Thoracic aorta (tissue), 2 donors: ENCODE measurements at places on chromosomes 4 and X.

GRCh38 chrX:98480606-98481005 lies 1596.9 kb downstream of the RPA4 start:
- DNase-seq: no peak

DNA sequence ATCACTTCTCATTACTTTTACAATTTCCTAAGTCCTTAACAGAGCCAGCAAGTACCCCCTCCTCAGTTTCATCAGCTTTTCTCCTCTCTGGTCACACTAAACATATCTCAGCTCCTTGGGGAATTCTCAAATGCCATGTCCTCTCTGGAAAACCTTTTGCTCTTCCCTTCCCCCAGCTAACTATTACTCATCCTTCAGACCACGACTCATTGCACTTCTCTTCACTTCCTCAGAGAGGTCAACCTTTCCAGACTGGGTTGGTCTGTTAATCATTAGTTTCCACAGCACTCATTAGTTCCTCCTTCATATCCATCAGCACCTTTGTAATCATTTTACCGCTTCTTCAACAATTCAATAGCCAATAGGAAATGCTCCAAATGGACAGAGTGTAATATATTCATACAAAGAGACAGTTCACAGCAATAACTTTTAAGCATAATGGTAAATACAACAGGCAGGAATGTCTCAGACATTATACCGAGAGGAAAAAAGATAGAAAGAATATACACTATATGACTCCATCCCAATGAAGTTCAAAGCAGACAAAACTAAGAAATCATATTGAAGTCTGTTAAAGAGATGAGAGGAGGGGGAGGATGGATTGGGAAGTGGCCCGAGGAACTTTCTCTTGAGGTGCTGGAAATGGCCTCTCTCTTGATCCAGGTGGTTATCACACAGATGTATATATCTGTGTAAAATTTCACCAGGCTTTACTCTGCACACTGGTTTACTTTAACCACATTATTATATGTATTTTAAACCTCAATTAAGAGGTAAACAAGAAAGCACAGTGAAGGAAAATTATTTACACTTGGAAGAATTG lies 39.6 kb downstream of the DDX60L start:
- DNase-seq: no peak

- no peak for DNase-seq
These were observed 172.9 kb downstream of the PTTG2 start for GRCh38 chr4:38132843-38133662.

DNA sequence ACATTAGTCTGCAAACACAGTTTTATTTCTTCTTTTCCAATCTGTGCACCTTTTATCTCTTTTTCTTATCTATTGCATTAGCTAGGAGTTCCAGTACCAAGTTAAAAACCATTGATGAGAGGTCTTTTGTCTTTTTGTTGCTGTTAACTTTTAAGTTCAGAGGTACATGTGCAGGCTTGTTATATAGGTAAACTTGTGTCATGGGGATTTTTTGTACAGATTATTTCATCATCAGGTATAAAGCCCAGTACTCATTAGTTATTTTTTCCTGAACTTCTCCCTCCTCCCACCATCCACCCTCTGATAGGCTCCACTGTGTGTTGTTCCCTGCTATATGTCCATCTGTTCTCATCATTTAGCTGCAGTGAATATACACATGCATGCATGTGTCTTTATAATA lies 349.9 kb downstream of the PDHA2 start:
- DNase-seq: no peak

GRCh38 chr4:6663596-6664393 lies 23.3 kb downstream of the MRFAP1 start:
- DNase-seq: no peak

DNA sequence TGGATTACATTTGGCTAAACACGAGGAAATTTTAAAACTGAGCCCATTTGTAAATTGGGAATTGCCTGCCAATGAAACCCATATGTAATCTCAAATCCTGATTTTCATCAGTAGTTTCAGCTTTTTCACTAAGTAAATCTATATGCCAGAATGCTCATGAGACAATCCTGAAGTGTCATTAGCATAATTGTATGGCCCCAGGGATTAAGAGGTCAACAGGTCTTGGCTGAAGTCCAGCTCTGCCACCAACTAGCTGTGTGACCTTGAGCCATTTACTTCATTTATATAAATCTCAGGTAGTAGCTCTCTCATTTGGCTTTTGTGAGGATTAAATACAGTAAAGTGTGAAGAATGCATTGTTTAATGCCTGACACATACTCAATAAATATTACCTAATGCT lies 320.5 kb upstream of the EMCN start:
- DNase-seq: no peak

DNA sequence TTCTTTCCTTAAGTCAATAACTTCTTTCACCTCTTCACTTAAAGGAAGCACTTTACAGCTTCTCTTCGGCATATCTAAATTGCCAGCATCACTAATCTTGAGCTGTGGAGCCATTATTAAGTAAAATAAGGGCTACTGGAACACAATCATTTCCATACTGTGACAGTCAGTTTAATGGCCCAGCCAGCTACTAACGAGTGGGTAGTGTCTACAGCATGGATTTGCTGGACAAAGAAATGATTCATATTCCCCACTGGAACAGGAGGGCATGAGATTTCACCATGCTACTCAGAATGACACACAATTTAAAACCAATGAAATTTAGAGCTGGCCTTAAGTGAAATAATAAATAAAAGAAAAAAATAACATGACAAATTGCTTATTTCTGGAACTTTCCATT lies 72.1 kb downstream of the DDIT4L start:
- no peak for DNase-seq

DNA sequence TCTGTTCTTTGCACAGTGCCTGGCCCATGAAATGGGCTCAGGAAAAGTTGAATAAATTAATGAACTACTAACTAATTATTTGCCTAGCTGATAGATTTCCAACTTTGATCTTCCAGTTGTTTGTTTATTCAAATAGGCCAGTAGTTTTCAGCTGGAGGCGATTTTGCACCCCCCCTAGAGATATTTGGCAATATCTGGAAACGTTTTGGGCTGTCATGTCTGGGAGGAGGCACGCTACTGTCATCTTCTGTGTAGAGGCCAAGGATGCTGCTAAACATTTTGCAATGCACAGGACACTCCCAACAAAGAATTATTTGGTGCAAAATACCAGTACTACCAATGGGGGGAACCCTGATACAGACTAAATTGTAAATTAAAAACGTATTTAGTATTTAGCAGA lies 81.9 kb downstream of the VCX2 start:
- no peak for DNase-seq

DNA sequence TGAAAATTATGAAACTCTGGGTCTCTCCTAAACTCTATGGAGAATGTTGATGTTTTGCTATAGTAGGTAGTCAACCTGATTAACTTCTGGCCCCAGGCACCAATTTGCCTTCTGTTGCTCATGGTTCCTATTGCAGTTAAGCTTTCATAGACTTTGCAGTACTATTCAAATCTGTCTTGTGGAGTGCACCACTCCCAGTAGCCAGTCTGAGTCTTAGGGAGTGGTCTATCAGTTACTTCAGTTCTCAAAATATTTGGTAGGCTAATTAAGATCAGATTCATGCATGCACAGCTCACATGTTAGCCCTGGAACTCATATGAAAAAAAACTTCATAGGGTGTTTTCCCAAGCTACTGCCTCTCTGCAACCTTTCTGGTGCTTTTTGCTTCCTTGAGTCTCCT lies 53.3 kb downstream of the BMP15 start:
- DNase-seq: no peak

GRCh38 chr4:179398414-179398813 lies 1956.2 kb upstream of the AGA start:
- no peak for DNase-seq

- no peak for DNase-seq
These were observed 270.7 kb downstream of the FBXW7 start for GRCh38 chr4:152265149-152265621.

GRCh38 chr4:82223715-82224114 lies 150.1 kb downstream of the HNRNPD start:
- no peak for DNase-seq

DNA sequence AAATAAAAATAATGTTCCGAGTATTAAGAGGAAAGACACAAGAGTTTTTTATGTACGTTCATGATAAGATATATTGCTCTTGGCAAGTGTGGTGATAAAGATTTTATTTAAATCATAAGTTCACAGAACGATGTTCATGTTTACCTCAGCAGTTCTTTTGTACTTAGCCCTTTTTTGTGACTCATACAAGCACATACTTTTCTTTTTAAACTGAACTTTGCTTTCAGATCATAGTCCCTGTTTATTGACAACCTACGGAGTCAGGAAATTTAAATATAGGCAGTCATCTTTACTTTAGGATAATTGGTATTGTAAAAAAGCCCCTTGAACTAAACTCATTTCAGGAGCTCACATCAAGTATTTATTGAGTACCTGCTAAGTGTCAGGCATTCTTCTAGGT lies 1.3 kb upstream of the CTSO start:
- no peak for DNase-seq

DNA sequence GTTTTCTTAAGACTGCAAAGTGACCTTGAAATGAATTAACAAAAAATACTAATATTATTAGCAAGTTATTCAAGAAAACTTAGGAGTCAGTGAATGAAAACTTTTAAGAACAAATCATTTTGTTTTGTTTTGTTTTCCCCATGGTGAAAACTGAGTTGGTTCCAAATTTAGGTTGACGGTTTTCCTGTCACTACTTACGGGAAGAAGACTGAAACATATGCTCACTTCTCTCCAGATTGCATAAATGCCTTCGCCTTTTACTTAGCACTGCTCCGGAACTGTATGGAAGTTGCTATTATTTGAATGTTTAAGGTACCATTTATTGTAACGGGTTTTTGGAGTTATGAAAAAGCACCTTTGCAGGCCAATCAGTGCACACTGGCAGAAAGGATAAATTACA lies 42.8 kb downstream of the DOCK11 start:
- DNase-seq: no peak

DNA sequence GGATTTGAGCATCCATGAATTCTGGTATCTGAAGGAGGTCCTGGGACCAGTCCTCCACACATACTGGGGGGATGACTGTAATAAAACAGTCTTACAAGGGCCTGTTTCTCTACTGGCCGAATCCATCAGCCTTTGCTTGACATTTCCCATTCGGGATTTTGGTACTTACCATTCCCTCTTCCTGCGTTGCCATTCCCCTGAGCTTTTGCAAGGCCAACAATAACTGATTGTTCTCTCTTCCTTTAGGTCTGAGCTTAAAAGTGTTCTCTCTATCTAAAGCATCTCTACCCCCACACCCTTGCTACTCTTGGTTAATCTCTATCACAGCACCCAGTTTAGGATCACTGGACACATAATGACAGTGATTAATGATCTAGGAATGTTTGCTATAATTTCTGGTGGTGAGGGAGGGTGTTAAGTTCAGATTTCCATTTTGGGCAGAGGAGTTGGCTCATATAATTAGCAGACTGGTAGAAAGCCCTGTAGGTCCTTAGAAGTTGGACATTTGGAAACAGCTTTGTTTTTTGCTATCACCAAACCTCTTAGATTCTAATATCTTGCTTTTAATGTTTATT lies 29.4 kb downstream of the TMA16 start:
- no peak for DNase-seq

DNA sequence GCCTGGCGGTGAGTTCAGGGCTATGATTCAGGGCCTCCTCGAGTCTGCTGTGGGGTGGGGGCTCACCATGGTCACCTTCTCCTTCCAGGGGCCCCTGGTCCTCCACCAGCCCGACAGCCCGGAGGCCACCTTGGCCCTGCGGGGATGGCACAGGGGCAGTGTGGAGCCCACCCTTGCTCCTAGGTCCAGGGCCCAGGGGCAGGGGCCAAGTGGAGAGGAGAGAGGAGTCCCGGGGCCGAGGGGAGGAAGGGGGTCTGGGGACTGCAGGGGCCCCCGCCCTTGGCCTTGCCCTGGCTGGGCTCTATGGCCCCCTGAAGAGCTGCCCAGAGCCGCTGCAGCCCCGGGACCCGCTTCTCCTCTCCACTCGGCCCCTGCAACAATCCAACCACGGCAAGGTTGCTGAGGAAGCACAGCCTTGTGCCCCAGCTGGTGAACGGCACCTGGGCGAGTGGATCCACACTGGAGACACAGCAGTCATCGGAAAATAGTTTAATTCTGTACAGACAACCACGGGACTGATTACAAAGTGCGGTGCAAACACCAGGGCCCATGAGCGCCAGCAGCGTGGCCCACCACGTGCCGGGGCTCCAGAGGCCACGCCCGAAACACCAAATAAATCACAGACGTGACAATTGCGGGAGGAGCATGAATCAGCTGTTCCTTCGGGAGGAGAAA lies 23.0 kb upstream of the CPLX1 start:
- DNase-seq: no peak

GRCh38 chr4:109301651-109302360 lies 652 bp downstream of the COL25A1 start:
- DNase-seq: no peak

DNA sequence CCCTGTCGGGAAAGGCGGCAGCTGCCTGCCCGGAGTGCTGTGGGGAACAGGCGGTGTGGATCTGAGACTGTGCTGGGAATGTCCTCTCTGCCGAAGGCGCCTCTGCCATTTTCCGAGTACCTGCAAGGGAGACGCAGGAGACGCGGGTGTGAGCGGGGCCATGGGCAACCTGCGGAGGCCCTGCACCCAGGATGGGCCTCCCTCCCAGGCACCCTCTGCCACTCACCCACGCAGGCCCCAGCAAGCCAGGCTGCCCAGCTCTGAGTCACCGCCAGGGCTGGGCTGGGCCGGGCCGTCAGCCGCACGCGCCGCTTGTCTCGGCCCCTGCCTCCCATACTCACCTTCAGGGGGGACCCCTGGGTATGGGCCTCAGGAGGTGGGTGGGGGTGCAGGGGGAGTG lies 3.5 kb upstream of the FGFR3 start:
- DNase-seq: no peak

DNA sequence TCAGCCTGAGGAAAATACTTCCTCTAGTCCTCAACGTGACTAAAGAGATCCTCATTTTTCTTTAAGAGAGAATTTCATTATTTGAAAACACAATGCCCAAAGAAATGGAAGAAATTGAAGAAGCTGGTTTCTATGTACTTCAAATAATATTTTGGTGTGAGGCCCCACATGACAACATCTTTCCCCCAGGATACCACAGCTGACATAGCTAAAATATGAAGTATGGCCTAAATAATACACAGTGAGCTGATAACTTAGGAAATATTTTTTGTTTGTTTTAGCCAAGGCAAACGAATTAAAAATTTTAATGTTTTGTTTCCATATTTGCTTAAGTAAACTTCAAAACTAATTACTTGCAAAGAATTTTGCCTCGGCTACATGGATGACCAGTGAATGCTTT lies 149.2 kb downstream of the CBR4 start:
- DNase-seq: no peak

- no peak for DNase-seq
These were observed 17.1 kb downstream of the SPON2 start for GRCh38 chr4:1155314-1155713.

- no peak for DNase-seq
These were observed 220.3 kb downstream of the KCNIP4 start for GRCh38 chr4:21728304-21728703.

DNA sequence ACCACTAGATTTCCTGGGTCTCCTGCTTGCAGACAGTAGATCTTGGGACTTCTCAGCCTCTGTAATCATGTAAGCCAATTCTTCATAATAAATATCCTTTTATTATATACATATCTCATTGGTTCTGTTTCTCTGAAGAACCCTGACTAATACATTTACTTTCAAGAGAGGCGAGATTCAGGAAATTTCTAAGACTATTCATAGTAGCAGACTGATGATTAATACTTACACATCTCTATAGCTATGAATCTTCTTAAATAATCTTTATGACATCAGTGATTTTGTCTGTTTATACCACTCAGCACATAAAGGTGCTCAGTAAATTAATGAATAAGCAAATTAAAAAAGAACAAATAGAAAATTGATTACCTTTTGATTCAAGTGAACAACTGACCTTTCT lies 682.3 kb upstream of the GRID2 start:
- DNase-seq: no peak
